ENCODE measurements at places on chromosomes 1 and 21.
A peak's percentile ranks its signal among the peaks of the same experiment; 100 is the strongest.

- DNase-seq: no peak
These were observed 211.4 kb upstream of the PKN2 start for GRCh38 chr1:88472714-88473113.

DNA sequence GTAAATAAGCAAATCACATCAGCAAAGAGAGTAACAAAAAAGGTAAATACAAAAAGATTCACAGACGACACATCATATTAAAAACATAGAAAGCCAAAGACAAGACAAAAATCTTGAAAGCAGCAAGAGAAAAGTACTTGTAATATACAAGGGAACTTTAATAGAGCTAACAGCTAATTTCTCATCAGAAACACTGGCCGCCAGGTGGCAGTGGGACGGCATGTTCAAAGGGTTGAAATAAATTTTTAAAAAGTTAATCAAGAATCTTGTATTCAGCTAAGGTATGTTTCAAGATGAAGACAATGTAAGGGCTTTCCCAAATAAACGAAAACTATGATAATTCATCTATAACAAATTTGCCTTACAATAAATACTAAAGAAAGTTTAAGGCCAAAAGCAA is 358.1 kb downstream of the LRRIQ3 start:
- DNase-seq: no peak

DNA sequence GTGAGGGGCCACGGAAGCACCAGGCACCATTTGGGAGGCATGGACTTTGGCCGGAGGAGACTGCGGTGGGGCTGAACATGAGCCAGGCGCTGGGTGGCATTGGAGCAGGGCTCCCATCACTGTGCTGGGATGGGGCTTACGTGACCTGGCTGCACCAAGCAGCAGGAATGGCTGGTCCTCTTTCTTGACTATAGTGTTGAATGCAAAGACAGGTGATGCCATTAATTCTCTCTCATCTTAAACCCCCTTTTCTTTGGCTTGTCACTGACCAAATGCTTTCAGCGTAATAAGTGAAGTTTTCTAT is 447.9 kb downstream of the CAMTA1 start:
- no peak for DNase-seq

DNA sequence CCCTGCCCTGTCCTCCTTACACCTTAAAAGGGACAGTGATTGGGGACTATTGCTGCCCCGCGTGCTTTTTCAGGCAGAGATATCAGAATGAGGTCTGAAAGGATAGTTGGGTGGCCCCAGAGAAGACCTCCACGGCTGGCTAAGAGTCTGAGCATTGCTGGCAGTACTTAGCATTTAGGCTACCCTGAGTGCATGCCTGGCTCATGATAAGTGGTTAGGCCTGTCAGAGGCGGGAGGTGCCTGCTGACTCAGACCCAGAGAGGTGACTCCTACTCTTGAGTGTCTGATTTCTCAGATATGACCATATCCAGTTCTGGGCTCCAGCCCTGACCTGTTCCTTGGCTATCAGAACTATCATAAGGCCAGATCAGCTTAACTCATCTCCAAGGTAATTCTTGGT is 213.7 kb downstream of the PBX1 start:
- no peak for DNase-seq

- no peak for DNase-seq
These were observed 82.1 kb upstream of the ARHGEF16 start for GRCh38 chr1:3372317-3372716.

DNA sequence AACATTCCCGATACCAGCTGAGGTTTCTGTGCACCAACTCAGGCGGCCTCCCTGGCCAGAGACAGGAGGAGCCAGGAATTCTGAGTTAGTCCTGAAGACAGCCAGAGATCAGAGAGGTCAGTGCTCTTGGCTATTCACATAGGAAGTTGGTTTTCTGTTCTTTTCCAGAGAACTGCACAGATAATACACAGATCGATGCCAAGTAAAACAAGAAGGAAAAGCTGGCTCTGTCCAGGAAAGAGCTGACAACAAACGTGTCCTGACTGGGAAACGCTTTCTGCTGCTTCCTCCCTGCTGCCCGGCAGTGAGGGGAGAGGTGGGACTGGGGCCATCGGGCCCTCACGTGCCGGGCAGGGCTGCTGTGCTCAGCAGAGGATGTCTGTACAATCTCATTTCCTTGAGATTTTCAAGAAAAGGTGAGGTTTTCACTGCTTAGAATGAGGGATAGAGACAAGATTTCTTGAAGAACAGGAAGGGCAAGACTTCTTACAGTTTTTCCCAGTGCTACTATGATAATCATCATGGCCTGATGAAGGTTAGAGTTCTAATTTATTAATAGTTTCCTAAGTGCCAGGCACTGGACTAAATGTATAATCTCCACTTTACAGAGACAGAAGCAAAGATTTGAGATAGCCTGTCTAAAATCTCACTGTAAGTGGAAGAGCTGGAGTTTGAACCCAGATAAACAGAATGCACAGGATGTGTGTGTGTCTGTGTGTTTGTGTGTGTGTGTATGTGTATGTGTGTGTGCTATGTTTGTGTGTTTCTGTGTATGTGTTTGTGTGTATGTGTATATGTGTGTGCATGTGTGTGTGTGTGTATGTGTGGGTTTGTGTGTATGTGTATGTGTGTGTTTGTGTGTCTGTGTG is 211.0 kb upstream of the RAB4A start:
- DNase-seq: no peak

GRCh38 chr1:11788549-11789053 is 17.2 kb downstream of the MTHFR start:
- DNase-seq: no peak

DNA sequence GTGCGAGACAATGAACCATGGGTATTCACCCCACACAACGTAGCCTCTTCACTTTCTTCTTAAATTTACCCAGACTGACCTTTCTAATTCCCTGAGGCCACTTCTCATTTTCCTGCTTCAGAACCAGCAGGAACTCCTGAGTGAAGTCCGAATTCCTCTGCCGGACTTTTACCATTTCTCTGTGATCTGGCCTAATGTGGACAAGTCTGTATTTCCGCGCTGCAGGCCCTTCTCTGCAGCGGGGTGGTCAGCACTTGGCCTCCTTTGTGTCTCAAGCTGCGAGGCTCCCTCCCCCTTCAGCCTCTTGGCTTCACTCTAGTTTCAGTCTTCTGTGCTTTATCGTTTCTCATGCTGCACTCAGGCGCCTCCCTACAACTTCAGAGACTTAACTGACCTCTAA is 9.4 kb upstream of the CTBS start:
- DNase-seq: no peak

- DNase-seq: no peak
These were observed 7.0 kb downstream of the TCHH start for GRCh38 chr1:152107984-152108881.

- DNase-seq: no peak
These were observed 21.9 kb downstream of the DISP3 start for GRCh38 chr1:11500881-11501280.

GRCh38 chr21:42107881-42108553 is 36.9 kb downstream of the UMODL1 start:
- DNase-seq: peak; percentile 83

GRCh38 chr1:6614019-6614928 is 743 bp downstream of the PHF13 start:
- peak; percentile 77 for DNase-seq

- DNase-seq: no peak
These were observed 77.4 kb downstream of the STUM start for GRCh38 chr1:226625832-226626576.

DNA sequence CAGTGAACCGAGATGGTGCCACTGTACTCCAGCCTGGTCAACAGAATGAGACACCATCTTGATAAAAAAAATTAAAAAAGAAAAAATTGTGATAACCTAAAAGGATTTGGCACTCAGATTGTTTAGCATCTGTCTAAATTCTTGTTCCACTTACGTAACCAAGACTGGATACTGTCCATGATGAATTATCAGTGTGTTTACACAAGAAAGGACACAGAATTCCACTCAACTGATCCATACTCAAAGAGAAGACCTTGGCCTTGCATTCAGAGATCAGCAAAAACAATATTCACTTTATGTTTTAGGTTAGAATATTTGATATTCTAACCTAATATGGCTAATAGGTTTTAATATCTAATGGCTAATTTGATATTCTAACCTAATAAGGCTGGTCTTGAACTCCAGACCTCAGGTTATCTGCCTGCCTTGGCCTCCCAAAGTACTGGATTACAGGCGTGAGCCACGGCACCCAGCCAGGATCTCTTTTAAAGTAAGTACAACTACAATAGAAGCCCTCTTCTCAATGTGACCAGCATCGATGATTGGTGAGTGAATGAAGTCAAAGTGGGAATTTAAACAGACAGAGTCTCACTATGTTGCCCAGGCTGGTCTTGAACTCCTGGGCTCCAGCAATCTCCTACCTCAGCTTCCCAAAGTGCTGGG is 43.1 kb upstream of the COX20 start:
- no peak for DNase-seq

DNA sequence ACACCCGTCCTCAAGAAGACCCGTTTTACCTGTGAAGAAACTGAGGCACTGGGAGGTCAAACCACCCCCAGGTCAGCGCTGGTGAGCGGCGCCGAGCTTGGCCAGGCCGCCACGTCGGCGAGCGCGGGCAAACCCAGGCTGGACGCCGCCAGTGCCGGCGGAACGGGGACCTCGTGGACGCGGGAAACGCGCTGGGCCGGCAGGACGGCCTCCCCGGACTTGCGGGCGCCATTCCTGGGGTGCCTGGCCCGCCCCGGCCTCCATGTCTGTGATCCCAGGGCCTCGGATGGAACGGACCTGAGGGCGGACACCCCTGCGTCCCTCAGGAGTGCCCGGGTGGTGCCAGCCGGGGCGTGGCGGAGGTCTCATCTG is 764 bp upstream of the SUMO3 start:
- DNase-seq: no peak

DNA sequence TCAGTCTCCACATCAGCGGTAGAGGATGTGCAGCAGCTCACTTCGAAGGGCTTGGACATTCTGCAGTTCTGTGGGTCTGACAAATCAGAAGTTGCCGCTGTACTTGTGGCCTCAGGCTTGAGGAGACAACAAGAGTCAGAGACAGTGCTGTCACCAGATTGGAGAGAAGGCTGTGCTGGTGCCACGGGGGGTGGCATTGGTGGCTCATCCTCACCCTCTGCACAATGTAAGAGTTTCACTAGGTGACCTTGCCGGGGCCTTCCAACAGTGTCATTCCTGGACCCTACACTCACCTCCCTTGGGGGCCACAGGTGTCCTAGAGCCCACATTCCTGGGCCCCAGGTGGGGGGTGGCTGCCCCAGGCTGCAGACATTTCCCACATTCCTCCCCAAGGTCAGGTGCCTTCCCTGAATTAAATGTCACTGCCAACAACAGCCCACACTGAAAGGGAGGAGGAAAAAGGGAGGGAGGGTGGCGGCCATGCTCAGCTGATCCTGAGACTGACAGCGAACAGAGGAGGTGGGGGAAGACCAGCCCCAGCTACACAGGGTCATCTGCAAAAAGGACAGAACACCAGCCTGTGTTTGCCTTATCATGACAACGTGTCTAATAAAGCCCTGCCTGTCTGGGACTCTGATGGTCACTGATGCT is 46.4 kb downstream of the TMCC2 start:
- no peak for DNase-seq

DNA sequence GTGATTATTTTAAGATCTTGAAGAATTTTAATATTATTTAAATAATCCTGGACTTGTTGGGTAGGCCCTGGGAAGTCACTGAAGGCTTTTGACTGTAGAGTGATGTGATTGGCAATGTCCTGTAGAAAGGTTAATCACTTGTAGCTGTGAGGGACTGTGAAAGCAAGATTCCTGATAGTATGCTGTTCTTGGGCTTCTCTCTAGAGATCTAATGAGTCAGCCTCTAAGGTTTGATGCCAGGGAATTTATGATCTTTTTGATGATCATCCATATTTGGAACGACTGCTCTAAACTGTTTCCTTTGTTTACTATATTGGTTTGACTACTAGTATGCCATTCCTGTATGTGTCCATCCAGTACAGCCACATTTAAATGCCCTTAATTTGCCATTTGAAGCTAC is 56.5 kb downstream of the CAMSAP2 start:
- DNase-seq: no peak

DNA sequence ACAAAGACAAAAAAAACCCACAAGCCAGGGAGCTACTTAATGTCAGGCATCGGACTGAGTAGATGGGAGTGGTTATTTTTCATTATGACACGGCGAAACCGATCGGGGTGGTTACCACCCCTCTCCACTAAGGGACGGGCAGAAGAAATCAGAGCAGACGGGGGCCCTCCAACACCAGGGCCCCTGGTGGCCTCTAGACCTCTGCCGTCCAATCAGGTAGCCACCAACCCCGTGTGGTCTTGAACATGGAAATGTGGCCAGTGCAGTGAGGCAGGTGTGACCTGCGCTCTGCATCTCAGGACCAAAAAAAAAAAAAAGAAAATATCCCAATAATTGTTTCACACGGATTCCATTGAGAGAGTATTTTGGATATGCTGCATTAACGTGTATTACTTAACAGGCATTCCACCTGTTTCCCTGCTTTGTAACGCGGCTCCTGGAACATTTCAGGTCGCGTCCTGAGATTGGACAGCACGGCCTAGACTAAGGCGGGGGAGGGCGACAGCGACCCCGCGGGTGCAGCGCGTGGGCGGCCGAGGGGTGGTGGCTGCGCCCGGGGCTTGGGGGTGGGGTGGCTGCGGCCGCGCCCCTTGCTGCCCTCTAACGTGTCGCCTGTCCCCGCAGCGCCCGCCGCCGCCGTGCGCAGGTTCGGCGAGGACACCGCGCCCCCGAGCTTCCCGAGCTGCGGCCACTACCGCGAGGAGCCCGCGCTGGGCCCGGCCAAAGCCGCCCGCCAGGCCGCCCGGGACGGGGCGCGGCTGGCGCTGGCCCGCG is 48.3 kb downstream of the SIM2 start:
- DNase-seq: no peak

- peak; percentile 57 for DNase-seq
These were observed 77.6 kb downstream of the XCL2 start for GRCh38 chr1:168466092-168466713.

- DNase-seq: no peak
These were observed 9.9 kb upstream of the HSPG2 start for GRCh38 chr1:21946836-21947587.

DNA sequence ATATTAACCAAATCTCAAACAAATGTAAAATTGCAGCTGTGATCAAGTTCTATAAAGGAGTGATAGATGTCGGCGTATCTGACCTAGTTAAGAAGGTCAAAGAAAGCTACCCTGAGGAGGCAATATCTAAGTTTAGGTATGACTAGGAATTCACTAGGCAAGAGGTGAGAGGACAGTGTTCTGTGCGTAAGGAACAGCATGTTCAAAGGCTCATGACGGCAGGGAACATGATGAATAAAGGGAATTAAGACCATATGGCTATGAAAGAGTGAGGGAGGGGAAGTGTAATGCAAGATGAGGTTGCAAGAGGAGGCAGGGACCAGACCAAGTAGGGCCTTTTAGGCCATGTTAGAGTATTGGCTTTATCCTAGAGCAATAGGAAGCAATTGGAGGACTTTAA is 8.6 kb downstream of the LIX1L start:
- DNase-seq: no peak

DNA sequence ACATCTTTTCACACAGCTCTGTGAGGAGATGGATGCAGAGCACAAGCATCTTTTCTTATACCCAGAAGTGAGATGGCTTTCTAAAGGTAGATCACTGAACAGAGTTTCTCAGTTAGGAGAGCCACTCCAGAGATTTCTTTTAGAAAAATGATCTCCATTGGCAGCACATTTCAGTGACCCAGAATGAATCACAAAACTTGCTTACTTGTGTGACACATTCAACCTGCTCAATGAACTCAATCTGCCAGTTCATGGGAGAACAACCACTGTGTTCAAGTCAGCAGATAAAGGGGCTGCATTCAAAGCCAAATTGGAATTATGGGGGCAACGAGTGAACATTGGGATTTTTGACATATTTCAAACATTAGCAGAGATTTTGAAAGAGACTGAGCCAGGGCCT is 78.3 kb downstream of the UCHL5 start:
- DNase-seq: no peak

Data from activated CD8-positive, alpha-beta memory T cell treated with anti-CD3 and anti-CD28 coated beads, Interleukin-2, amount 50 U/mL, for 48 hours (primary cell).